CD4-positive, alpha-beta T cell treated with Interleukin-15 for 4 hours (primary cell): ENCODE measurements at places on chromosomes 5 and 9.

- no peak for DNase-seq
Observed at GRCh38 chr9:70910598-70910997, 210.8 kb downstream of the TRPM3 start.

GRCh38 chr5:162377895-162378294 lies 310.3 kb downstream of the GABRG2 start:
- DNase-seq, result no peak

DNA sequence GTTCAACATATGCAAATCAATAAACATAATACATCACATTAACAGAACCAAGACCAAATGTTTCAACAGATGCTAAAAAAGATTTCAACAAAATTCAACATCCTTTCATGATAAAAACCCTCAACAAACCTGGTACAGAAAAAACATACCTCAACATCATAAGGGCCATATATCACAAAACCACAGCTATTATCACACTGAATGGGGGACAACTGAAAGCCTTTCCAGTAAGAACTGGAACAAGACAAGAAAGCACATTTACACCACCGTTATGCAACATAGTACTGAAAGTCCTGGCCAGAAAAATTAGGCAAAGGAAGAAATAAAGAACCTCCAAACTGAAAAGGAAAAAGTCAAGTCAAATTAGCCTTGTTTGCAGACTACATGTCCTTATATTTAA lies 93.6 kb downstream of the DTWD2 start:
- DNase-seq, result no peak

DNA sequence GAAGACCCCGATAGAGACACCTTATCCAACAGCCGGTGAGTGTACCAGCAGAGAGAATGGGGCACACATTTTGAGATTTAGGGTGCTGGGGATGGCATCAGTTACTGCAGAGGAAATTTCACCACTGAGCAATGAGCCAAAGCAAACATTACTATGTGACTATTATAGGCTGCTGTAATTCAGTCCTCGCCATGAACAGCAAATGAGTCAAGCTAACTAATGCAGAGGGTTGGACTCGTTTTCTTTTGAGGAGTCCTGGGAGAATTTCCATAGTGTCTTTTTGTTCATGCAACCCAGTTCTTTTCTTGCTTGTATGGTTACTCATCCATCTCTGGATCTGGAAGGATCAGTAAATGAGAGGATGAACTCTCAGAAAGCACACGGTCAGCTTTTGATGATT lies 323.8 kb downstream of the PSAT1 start:
- DNase-seq, result no peak

DNA sequence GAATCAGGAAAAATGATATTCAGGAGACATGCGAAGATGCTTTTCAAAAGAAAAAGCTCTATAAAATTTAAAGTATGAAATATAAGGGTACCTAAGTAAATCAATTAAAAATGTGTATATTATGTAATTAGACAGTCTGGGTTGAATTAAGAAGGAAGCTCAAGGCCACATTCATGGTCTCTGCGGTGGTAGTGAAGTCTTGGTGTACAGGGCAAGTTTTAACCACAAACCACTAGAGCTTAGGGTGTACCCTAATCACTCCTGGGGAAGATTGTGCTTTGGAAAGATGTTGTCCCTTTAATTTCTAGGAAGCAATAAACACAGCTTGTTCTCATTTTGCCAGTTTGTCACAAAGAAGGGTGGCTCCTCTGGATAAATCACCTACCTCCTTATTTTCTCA lies 287.2 kb upstream of the ZNF608 start:
- no peak for DNase-seq

DNA sequence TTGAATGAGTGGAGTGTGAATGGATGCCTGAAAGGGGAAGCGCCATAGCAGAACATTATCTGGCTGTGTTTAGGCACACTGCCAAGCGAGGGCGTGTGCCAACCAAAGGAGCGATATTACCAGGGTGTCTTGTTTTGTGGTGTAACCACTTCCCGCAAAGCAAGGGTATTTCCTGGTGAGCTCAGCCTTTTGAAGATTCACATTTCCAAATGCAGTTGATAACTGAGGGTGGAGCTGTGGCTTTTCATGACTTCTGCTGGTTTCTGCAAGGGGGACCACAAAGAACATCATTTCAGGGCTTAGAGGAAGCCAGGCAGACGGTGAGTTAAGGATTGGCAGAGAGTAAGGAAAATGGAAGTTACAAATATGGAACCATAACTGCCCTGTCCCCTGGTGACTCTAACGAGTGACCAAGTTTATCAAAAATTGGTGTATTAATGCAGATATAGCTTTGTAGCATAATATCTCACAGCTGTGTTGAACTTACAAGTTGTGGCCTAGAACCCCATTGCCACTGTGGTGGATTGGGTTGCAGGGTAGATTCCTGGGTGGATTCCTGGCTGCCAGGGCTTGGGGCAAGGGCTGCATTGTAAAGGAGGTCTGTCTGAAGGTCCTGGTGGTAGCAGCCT lies 71.4 kb downstream of the RALGPS1 start:
- peak; percentile 92 for DNase-seq

DNA sequence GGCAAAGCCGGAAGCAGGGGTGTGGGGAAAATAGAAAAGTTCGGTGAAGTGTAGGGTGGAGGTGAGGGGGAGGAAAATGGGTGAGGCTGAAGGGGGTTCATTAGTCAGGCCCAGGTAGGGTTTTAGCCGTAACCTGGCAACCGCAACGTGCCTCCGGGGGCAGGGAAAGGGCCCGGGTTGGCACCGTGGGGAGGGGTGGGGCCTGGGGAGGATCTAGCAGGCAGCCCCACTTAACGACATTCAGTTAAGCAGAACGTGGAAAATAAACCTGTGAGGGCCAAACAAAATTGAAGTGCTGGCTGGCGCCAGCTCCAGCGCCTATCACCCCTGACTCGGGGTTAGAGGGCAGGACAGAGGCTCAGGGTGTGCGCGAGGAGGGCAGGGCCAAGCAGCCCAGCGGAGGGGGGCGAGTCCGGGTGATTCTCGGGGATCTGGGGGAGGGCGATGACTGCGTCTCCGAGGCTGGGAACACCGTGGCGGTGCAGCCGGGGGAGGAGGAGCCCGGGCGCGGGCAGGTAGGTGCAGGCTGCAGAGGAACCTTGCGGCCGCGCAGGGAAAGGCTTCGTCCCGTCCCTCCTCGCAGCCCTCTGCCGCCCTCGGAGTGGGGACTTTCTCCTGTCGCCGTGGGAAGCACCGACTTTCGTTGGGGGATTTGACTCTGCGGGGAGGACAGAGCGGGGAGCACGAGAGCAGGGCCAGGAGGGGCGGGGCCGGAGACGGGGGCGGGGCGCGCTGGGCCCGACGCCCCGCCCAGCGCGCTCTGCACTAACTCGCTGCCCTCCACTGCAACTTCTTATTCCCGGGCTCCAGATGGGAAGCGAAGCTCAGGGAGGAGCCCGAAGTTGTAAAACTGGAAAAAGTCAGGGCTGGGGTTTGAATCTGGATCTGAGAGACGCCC lies 5.1 kb downstream of the RGS14 start:
- peak; percentile 80 for DNase-seq

DNA sequence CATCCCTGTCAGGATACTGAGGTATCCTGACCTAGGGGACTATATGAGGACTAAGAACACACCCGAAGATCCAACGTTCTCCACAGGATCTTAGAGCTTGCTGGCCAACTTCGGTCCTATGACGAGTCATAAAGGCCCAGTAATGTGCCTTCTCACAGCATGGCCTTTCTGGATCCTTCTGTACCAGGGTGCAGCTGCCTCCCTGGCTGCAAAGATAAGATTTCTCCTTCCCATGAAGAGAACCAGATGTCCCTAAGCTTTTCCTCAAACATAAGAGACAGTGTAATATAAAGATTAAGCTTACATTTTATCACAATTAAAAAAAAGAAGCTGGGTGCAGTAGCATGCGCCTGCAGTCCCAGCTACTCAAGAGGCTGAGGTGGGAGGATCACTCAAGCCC lies 18.3 kb downstream of the EPB41L4B start:
- DNase-seq, result no peak

DNA sequence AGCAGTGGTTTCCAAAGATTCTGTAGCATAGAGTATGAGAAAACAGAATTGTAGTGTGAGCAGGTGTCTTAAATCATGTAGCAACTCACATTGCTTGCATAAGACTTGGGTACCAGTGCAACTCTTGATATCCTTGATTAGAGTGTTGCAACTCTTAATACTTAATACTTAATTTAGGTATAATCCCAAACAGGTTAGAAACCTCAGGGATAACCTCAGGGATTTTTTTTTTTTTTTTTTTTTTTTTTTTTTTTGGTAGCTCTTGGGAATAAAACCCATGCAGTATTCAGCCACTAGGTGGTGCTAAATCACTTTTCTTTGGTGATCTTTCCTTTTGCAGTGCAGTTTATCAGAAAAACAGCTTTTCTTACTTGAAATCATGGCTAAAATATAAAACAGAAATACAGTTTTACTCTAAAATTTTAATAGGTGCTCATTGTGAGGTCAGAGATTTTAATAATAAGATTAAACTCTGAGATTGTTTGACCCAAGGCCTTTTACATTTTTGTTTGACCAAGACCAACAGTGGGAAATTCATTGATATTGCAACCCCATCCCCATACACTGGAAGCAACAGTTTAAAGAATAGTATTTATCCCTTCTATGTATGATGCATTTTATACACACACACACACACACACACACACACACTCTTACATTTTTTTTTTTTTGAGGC lies 55.3 kb downstream of the ERAP1 start:
- peak; percentile 65 for DNase-seq

DNA sequence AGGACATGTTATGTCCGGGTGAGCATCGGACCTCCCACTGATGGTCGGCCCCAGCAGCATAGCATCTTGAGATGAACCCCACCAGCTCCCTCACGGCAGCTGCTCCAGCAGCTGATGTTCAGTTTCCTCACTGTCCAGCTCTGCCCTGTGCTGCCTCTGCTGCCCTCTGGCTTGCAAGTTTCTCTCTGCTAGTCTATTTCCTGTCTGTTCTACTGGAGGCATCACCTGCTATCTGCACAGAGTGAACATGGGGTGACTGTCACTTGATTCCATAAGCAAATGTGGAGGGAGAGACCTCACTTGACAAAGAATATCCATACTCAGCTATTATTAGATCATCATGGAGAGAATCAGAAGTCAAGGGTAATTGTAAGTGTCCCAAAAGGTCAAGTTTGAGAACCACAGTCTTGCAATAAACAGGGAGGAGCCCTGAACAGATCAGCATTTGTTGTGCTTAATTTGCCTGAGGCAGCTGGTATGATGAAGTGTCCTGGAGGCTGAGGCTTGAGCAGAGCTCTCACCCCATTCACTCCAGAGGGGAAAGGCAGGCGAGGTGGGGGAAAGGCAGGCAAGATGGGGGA lies 702.8 kb downstream of the SEMA5A start:
- DNase-seq, result no peak

GRCh38 chr9:112858625-112859147 lies 32.0 kb downstream of the SLC46A2 start:
- no peak for DNase-seq
